ENCODE measurements at places on chromosomes 2 and 18.

- no peak for DNase-seq
Measured at GRCh38 chr2:191115804-191116203, 35.0 kb downstream of the STAT4 start.

DNA sequence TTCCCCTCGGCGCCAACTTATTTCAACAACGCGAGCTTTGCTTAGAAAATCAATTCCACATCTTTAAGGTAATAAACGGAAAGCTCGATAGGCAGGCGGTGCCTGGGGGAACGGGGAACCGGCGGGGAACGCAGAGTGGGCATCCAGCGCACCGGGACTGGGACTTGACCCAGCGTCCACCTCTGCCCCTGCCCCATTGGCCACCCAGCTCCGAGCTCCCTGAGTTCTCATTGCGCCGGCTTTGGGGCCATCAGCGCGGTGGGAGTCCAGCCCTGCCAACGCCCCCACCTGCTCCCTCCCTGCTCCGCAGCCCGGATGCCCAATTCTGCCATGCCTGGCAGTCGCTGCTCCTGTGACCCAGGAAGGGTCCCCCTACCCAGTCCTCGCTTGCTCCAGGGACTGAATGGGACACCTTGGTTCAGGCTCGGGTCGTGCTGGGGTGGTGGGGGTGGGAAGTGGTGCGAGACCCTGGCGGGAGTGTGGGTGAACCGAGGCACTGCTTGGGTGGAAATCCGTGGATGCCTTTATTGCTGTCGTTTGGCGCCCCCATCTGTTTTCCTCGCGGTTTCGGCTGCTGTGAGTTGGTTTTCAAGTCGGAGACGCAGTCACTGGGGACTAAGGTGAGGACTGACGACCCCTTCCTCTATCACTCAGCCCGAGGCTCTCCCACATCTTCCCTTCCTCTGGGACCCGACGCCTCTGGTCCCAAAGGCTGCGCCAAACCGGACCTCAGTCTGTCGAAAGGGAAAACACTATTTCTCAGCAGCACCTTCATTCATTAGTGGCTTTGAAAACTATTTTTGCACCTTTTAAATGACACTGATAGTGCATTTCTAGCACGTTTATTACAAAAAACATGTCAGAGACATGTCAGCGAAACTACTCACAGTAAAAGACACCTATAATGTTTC is 2.4 kb upstream of the EVX2 start:
- no peak for DNase-seq

- no peak for DNase-seq
Measured at GRCh38 chr2:159613091-159613490, 3.3 kb downstream of the BAZ2B start.

GRCh38 chr18:7889515-7889914 is 322.4 kb downstream of the PTPRM start:
- DNase-seq: no peak

DNA sequence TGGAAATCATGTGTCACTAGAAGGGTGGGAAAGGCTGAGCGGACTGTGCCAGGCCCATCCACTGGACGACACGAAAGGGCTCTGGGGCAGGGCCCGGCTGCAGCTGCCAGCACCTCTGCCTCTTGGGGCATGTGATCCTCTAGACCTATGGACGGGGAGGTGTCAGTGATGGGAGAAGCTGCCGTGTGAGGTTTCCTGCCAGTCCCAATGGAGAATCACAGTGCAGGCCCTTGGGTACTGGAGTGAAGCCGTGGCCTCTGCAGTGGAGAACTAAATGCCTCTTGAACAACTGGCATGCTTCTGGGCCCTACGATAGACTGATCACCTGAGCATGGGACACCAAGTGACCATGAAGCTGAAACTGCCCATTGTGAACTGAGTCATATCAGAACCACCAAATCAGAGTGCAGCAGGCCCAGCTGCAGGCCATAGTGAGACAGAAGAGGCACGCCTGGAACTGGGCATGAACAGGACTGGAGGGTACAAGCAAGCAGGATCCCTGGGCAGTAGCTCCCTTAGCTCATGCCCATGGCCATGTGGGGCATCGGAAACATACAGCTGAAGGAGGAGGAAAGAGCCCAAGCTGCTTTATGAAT is 18.8 kb upstream of the RHOB start:
- DNase-seq: no peak

- peak; percentile 27 for DNase-seq
Measured at GRCh38 chr2:65436824-65437221, 4.4 kb upstream of the SPRED2 start.

- DNase-seq: no peak
Measured at GRCh38 chr2:152510621-152511020, 175.6 kb downstream of the FMNL2 start.

- DNase-seq: peak; percentile 17
Measured at GRCh38 chr2:216195565-216196029, 86.4 kb downstream of the XRCC5 start.

- DNase-seq: no peak
Measured at GRCh38 chr18:36519358-36519757, 221.8 kb downstream of the FHOD3 start.

DNA sequence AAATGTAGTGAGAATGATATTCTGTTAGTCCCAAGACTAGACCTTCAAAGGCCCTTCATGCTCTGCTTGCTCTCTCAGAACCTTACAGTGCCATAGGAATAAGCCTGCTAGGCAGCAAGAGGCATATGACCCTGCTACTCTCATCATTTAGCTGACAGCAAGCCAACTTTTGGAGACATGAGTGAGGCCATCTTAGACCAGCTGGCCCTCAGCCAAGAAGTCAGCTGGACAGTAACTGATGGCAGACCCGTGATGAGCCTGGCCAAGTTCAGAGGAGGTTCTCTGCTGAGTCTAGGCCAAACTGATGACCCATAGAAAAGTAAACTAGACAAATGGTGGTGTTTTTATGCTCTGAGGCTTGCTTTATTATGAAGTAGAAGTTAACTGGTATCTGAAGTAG is 82.6 kb downstream of the C18orf54 start:
- DNase-seq: no peak

DNA sequence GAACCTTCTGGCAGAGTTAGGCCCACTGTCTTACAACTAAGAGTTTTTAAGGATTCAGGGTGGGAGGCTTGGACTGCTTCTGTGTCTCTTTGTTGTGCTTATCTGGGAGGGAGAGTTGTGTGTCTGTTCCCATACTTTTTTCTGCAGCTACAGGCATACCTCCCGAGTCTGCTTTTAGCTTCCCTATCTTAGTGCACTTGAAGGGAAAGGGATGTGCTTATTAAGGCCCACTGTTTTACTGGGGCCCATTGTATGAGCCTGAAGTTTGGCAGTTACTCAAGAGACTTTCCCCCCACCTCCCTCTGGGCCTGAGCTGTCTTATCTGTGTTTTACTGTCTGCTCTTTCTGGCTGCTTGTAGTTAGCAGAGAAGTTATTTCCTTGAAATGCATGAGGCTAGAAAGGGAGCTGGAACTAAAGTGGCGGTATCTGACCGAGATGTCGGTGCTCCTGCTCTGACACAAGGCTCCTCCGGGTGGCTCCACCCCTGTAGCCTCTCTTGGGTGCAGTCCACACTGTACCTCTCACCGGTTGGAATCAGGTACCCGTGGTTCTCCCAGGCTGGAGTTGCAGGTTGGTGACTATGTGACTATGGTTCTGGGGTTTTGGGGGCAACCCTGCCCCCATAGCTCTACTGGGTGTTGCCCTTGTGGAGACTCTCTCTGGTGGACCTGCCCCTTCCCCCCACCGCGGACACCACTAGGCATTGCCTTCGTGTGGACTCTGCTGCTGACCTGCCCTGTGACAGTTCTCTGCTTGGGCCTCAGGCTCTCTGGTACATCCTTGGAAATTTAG is 12.9 kb downstream of the UBR3 start:
- DNase-seq: no peak

- DNase-seq: no peak
Measured at GRCh38 chr2:70870790-70871189, 35.2 kb upstream of the CD207 start.

GRCh38 chr2:204205538-204205937 is 269.0 kb downstream of the ICOS start:
- no peak for DNase-seq

DNA sequence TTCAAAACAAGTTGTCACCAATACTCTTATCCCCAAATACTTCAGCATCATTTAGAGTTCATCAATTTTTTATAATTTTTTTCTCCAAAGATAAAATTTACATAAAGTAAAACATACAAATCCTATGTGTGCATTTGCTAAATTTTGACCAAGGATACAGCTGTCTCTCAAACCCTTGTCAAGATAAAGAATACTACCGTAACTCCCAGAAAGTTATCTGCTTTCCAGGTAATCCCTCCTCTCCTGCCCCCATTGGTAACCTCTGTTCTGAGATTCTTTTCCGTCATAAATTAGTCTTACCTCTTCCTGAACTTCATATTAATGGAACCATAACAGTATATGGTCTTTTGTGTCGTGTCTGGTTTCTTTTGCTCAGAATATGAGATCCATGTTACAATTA is 49.2 kb downstream of the BCL2L11 start:
- no peak for DNase-seq

- DNase-seq: no peak
Measured at GRCh38 chr2:206045251-206045650, 40.7 kb downstream of the INO80D start.

DNA sequence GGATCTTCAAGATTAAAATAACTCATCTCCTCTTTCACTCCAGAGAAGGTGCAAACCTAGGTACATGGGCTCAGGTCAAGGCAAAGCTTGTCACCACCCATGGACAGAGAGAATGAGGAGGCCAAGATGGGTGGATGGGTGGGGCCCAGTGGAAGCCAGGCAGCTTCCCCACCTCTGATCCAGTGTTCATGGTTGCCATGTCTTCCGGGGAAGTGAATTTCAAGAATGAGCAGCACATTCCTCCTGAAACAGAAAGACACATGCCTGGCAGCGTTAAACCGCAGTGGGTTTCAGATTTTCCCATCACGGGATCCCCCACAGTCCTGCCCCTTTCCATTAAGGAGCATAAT is 301.7 kb downstream of the EIPR1 start:
- DNase-seq: no peak

DNA sequence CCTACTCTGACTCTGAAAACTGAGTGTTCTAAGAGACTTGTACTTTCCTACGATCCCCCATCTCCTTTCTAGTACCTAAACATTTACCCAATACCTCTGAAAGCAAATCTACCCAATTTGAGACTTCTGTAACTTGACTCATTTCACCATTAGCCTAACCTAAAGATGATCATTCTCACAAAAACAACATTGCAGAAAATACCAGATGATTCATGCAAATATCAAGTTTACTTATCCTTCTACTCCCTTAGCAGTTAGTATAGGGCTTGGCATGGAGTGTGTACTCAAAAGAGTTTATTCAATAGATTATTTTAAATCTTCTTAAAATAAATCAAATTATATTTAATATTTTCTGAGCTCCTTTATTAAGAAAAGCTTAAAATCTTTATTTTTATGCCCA is 89.6 kb downstream of the NR4A2 start:
- no peak for DNase-seq

GRCh38 chr2:224146356-224147160 is 107.5 kb upstream of the SERPINE2 start:
- no peak for DNase-seq

DNA sequence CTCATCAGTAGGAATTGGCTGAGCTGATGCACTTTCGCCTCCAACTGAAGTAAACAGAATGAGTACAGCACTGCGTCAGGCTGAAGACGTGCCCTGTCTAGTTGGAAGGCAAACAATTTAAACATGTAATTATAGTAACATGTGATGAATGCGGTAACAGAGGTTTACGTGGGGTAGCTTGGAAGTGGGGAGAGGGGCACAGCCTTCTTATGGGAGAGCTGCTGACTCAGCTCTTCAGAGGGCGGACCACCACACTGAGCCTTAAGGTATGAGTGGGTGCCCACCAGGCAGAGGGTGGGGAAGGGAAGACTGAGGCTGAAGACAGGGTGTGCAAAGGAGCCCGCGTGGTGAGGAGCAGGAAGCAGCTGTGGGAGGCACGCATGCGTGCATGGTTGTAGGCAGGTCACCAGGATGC is 6.2 kb upstream of the EHD3 start:
- DNase-seq: no peak

DNA sequence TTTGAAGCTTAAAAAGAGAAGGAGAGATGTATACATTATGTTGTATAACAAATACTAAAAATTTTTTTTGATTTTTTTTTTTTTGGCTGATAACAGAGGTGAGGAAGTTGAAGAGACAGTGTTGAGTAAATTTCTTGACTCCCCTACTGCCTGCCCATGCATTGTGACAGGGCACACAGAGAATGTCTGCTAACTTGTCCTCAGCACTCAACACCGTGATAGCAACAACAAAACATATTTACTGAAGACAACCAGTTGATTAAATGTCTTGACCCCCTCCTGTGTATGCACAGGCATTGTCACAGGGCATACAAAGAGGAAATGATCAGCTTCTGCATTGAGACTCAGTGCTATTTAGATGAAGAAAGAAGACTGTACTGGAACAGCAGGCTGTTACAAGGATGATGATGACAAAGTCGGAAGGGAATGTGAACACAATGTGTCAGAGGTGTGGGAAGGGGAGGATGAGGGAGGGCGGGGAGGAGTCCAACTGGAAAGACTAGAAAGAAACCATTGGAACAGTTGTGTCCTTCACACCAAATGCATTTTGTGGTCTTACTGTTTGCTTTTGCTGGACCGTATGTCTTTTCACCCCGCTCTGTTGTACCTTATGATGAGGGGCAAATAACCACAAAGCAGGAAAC is 89.5 kb downstream of the CERS6 start:
- no peak for DNase-seq

GRCh38 chr2:40210968-40211353 is 240.9 kb downstream of the SLC8A1 start:
- no peak for DNase-seq

- no peak for DNase-seq
Measured at GRCh38 chr2:19070886-19071285, 287.5 kb downstream of the OSR1 start.

GRCh38 chr2:104788742-104789455 is 65.0 kb upstream of the POU3F3 start:
- DNase-seq: no peak

DNA sequence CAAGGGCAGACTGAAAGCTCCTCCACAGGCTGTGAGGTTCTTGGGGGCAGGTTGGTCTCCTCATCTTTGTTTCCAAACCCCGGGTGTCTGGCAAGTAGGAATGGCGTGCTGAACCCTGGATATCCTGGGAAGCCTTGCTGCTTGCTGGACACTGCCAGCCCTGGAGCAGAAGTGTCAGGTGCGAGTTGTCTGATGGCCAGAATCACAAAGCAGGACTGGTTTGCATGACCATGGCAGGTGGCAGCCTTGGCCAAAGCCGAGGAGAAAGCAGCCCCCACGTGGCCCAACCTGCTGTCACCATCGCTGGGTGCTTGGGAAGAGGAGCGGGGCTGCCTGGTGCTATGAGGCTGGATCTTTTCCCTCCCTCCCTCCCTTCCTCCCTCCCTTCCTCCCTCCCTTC is 309.5 kb upstream of the HS6ST1 start:
- no peak for DNase-seq
